ENCODE measurements at places on chromosomes 2 and 18.

DNA sequence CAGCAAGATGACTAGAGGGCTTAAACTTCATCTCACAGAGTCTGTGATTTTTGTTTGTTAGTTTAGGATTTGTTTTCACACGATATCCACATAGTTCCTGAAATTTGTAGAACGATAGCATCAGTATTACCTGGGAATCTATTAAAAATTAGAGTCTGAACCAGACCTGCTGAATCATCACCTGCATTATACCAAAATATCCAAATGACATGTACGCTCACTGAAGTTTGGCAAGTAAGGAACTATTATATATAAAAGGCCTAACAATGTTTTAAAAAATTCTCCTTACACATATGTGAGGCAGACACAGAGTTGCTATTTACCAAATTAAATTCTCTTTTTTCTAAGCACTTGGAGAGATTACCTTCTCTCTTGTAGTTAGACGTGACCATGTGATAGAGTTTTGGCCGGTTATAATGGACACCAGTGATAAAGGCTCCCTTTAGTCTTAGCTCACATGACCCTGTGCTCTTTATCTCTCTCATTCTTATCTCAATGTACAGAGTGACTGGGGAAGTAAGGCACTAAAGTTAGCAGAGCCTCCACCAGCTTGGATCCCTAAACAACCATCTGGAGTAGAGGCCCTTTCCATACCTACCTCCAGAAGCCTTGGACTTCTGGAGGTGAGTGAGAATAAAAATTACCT, 363.1 kb downstream of the DSC3 start:
- DNase-seq = no peak

DNA sequence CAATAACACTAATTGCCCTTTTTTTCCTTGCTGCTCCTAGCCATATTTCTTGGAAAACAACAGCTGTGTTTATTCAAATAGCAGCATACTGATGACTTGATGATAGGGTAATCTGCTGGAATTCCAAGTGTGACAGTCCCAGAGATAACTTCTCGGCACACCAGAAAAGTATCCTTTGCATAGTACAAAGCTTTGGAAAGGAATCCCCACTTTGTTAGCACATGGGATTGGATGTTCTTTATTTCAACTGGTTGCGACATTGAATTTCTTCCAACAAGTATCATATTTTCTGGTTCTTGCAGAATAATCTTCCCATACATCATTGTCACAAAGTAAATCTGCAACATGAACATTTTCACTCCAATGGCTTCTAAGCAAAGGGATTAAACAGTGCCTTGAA, 445.8 kb upstream of the ACVR2A start:
- DNase-seq = no peak

DNA sequence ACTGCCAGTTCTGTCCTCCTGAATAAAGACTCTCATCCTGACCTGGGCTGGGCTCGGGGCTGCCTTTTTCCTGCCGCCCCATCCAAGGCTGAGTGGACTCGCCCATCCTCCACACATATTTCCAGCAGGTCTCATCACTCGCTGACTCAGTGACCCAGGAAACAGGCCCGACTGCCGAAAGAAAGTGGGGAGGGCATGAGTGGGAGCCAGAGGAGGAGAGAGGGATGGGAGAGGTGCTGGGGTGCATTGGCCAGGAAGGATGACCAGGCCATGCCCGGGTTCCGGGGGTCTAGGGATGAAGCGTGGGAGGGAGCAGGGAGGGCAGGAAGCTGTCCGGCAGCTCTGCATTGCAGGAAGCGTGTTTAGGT, 66.7 kb downstream of the TWIST2 start:
- no peak for DNase-seq

DNA sequence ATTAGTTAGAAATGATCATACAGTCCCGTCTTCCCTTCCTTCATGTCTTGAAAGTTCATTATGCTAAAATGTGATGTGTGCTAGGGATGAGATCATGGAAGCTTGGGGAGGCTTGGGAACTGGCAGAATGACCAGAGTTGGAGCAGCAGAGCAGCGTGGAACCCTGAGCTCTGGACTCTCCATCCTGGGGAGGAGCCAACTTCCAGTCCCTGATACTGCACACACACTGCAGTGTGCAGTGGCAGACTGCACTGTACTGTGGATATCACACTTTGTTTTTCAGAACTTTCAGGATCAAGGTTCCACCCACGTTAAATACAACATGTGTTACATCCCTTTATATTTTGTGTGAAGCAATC, 27.3 kb upstream of the GREB1 start:
- DNase-seq = no peak

GRCh38 chr18:75408554-75409506, 18.7 kb downstream of the SMIM21 start:
- no peak for DNase-seq

DNA sequence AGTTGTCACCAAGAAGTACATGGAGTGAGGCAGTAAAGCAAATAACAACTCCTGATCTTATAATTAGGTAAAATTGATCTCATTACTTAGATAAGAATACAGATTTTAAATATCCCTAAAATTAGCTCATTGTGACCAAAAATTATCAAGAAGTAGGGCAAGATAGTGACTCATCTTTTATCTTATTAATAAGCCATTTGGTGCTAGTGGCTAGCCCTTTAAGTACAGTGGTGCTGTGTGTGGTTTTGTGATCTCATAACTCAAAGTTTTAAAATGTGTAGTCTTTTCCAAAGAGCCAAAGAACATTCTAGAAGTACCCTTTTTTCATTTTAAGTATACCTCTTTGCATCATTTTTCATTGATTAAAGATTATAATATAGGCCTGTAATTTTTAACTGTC, 569.4 kb upstream of the SETBP1 start:
- no peak for DNase-seq

GRCh38 chr2:166926657-166927056, 38.4 kb downstream of the XIRP2 start:
- DNase-seq = no peak

GRCh38 chr2:233221378-233222063, 30.0 kb upstream of the ATG16L1 start:
- no peak for DNase-seq

GRCh38 chr2:240021488-240022104, 3.5 kb downstream of the NDUFA10 start:
- DNase-seq = peak; percentile 82

- no peak for DNase-seq
Measured at GRCh38 chr2:29066271-29066860, 8.0 kb downstream of the PCARE start.

DNA sequence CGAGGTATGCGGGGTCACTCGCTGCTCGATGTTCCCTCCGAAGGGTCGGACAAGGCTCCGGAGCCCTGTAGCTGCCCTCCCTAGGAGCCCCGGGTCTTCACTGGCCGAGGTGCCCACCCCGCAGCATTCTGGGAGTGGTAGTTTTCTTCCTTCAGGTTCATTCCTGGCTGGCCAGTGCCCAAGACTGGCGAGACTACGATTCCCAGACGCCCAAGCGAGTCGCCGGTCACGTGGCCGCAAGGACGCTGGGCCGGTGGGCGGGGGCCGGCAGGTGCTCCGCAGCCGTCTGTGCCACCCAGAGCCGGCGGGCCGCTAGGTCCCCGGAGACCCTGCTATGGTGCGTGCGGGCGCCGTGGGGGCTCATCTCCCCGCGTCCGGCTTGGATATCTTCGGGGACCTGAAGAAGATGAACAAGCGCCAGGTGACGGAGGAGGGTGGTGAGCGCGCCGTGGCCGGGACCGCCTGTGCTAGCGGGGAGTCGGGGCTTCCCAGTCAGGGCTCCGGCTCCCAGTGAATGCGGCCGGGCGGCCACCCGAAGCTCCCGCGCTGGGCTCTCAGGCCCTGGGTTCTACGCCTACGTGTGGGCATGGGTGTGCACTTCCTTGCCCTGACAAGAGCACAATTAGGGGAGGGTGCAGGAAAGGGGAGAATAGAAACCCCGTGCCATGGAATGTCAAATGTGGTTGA, at the start of gene SEC11C:
TSS of gene SEC11C (plus strand) at position 270 of the 687 bp plus-strand sequence. CDS start at position 335, 65 bp downstream.
- peak; percentile 92 for DNase-seq

- no peak for DNase-seq
Measured at GRCh38 chr18:58221060-58221725, 177.2 kb downstream of the NEDD4L start.

DNA sequence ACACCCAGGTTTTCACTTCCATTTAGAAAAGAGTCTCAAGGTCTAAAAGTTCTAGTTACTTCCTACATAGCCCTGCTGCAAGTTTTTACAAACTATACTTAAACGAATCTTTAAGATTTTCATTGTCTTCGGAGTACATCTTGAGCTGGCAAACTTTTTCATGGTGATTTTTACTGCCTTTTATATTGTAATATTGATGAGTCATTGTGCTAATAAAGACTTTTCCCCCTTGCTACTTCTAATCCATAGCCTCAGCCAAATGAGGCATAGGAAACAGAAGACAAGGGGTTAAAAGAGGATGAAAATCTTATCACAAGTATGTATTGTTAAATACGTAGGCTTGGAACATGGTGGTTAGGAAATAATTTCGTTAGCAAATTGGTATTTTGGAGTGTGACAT, 4.1 kb downstream of the DPP10 start:
- no peak for DNase-seq

DNA sequence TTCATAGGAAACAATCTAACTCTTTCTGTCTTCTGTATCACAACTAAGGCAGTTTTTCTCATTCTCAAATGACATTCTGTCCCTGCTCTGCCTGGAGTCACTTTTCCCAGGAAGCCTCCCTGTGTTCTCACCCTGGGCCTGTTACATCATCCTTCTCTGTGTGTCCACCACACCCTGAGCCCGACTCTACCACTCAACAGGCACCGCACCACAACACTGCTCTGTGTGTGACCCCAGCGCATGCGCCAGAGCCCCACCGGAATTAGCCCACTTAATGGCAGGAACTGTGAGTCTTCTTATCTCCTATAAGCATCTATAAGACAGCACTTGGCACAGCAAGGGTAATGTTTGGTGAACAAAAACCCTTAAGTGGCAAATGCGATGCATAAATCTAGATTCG, 32.3 kb downstream of the TGFBRAP1 start:
- no peak for DNase-seq

- peak; percentile 56 for DNase-seq
Measured at GRCh38 chr2:98822301-98823164, 91.6 kb upstream of the MGAT4A start.

DNA sequence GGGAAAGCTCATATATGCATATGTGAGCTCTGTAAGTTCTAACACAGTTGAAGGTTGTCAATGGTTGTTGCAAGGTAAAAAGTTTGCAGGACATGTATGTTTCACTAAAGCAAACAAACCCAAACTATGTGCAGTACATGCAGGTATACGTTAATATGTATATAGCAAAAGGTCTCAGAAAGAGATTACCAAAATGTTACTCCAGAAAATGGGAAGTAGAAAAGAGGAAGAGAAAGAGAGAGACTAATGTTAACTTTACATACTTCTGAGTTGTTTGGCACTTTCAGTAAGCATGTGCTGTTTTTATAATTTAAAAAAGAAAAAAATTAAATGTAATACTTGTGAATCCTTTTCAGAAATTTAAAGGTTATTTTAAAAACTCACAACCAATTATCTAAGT, 32.8 kb upstream of the PEX13 start:
- no peak for DNase-seq

GRCh38 chr2:26576565-26577441, 64.4 kb downstream of the CIB4 start:
- DNase-seq = no peak

- no peak for DNase-seq
Measured at GRCh38 chr2:156538083-156538504, 101.9 kb downstream of the GPD2 start.

GRCh38 chr2:234100686-234101085, 50.2 kb downstream of the SPP2 start:
- no peak for DNase-seq

- DNase-seq = peak; percentile 32
Measured at GRCh38 chr2:54589340-54590215, 133.5 kb downstream of the SPTBN1 start.

DNA sequence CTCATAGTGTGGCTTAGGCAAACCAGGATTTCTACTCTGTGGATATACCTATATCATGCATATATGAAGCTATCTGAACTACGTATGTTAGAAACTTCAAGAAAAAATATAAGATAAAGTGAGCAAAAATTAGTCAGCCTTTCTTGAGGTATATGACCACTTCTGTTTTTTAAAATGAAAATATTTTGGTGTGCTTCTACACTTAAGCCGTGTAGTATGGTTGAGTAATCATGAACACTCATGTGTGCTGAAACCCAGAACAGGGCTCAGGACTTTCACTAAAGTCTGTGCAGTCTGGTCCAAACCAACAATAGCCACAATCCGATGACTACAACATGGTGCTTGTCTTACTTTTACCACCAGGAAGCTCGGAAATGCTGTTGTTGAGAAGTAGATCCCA, 48.9 kb upstream of the TMEM177 start:
- no peak for DNase-seq

DNA sequence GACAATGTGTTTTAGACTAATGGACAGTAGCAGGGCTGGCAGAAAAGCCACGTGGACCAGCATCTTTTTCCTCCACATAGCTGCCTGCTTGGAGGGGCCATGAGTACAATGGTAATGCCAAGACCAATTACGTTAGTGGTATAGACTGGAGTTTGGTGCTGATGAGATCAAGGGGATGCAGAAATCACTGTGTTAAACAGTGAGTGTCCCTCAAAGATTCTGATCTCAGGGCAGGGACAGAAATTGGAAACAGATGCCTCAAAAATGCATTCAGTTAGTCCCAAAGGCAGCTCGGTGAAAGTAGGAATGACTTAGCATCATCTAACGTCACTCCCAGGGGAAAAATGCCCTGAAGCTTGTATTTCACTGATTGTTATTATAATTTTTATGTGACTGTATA, 72.4 kb downstream of the SLC16A14 start:
- DNase-seq = no peak

GRCh38 chr2:223943561-223944008, 1.6 kb downstream of the WDFY1 start:
- DNase-seq = no peak

DNA sequence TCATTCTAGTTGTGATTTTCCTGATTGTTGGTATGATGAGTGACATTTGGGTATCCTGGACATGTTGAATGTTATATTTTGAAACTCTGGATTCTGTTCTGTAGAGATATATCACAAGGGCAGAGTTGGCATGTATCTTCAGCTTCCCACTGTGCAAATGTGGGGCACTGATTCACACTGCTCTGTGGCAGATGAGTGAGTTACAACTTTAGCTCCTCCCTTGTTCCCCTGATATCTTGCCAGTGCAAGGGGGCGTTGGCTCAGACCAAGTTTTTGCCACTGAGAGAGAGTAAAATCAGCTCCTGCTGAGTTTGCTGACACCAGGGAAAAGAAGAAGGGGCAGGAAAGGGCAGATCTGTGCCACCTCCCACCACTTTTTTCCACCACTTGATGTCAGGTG, 199.6 kb upstream of the MMADHC start:
- no peak for DNase-seq

DNA sequence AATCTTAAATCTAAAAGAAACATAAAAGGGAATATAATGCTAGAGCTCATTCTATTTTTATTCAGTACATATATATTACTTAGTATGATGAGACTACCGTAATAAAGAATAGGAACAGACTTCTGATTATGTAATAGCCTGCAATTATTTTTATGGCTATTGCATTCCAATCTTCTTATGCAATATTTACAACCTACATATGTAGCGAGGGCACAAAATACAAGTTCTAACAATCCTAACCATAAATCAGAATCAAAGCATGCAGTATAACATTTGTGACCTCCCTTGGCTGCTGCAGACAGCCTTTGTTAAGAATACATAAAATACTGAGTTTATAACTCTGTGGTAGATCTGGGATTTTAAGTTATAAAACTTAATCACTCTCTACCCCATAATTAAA, 177.6 kb downstream of the BABAM2 start:
- no peak for DNase-seq

All from GM20000 (cell line).